ENCODE measurements at places on chromosomes 7 and 10.
A peak's percentile ranks its signal among the peaks of the same experiment; 100 is the strongest.

- no peak for DNase-seq
These were observed 18.8 kb downstream of the NT5C3A start for GRCh38 chr7:33043501-33044400.

DNA sequence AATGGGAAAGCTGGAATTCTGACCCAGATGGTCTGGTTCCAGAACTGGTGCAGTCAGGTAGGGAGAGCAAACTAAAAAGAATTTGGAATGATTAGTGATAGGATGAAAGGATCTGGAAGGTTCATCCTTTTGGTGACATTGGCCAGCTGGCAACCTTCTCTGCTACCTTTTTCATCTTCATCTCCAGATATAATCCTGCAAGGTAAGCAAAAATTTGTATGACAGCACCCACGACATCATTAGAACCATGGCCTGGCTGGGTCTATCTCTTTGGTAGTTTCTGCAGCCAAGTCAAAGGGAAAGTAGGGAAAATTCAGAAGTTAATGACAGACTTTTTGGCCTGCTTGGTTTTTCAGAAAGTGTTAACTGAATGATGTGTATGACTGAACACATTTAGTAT, 188.9 kb upstream of the MALRD1 start:
- DNase-seq, result no peak

GRCh38 chr7:34751725-34752643, 94.0 kb downstream of the NPSR1 start:
- no peak for DNase-seq

- peak; percentile 61 for DNase-seq
These were observed 7.7 kb downstream of the PON2 start for GRCh38 chr7:95427166-95427565.

DNA sequence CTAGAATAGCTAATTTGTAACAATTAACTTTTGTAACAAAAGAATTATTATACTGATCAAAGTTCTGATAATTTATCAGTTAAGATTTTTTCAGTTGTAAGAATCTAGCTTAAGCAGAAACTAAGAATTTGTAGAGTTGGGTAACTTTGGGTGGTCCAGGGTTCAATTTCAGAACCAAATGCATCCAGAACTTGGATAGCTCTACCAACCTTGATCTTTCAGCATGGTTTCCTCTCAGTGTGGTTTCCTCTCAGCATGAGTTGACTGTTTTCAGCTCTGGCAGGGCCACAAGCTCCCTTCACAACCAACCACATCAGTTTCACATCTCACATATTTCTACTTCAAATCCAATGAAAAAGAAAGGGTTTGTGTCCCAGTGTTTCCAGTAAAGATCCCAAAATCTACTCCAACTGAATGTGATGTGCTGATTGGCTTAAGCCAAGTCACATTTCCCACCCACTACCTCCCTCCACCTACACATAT, 3.3 kb upstream of the FAS start:
- no peak for DNase-seq

DNA sequence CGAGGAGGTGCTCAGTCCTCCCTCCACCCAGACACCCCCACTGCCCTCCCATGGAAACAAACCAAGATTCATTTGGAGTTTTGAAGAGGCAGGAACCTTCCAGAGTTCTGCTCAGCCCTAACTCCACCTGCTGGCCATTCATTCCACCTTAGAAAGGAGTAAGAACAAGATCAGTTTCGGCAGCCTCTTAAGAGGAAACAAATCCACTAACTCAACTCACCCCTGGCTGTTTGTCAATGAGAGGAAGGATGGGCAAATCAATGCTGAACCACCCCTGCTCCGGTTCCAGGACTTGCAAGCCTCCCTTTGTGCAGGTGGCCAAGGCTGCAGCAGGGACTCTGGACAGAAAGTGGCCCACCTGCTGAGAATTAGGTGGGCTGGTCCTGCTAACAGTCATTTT, 26.2 kb downstream of the CCDC3 start:
- no peak for DNase-seq

DNA sequence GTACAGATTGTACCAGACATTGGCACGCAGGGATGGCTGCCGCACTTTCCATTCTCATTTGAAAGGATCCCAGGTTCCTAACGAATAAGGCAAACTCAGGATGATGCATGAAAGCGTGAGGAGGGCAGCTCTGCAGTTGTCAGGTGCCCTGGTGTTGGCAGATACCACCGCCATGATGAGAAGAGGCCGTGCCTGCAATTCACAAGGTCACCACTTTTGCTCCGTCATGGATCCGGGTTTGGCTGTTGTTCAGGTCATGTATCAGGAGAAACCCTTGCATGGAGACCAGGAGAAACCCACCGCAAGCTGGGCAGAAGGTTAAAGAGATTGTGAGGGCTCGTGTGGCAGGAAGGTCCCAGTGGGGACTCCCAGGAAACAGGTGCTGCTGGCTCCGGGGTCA, 233.2 kb downstream of the KLF6 start:
- no peak for DNase-seq

DNA sequence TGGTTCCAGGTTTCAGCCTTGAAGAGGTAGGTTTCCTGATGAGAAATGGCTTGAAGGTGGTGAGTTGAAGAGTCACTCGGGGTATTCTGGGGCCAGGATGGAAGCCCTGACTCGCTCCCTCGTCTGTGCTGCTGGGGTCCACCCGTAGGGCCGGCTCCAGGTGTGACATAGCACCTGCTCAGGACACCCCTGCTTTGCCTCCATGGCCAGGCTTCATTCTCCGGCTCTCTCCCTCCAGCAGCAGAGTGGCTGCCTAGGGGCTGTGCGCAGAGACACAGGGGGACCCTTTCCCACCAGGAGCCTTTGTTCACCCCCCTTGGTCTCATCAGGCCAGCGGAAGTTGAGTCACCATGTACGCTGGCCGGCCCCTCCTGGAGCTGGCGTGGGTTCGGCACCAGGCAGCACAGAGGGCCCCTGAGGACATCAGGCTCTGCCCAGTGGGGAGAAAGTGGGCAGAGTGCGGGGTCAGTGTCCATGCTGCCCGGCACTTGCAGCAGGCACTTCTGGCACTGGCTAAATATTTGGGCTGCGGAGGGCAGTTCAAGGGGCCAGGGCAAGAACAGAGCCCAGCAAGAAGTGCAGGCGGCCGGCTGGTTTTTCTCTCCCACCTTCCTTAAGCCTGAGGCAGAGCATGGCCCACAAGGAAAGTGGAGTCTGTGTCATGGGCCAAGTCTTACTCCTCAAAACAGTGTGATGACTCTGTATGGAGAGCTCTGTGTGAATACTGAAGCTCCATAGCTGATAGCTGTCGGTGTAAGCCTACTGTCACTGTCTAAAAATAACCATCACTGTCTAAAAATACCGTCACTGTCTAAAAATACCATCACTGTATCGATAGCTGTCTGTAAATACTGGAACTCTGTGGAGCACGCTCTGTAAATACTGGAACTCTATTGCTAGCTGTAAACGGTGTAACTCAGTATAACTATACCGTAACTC, 3.7 kb upstream of the PRKAR1B start:
- no peak for DNase-seq

- DNase-seq, result no peak
These were observed 23.5 kb downstream of the ADK start for GRCh38 chr10:74174521-74174920.
